Naive thymus-derived CD8-positive, alpha-beta T cell (primary cell): ENCODE measurements at places on chromosomes 2 and 18. TPM values are rescaled to one million over a fixed set of nuclear protein-coding genes. Genes with fewer than 3 reads are reported as not detected.

Gene ALKAL2
- polyA plus RNA-seq: 0.24 TPM

Gene RPRM
- not detected for polyA plus RNA-seq

Gene ZNF638
- polyA plus RNA-seq: 52.4 TPM

Gene CEBPZ
- polyA plus RNA-seq: 24.3 TPM

Gene CHRNG
- not detected for polyA plus RNA-seq

- DNase-seq: no peak
These were observed 124.2 kb downstream of the NFATC1 start for GRCh38 chr18:79519751-79520477.

Gene OBSL1
- not detected for polyA plus RNA-seq

Gene SAG
- not detected for polyA plus RNA-seq

DNA sequence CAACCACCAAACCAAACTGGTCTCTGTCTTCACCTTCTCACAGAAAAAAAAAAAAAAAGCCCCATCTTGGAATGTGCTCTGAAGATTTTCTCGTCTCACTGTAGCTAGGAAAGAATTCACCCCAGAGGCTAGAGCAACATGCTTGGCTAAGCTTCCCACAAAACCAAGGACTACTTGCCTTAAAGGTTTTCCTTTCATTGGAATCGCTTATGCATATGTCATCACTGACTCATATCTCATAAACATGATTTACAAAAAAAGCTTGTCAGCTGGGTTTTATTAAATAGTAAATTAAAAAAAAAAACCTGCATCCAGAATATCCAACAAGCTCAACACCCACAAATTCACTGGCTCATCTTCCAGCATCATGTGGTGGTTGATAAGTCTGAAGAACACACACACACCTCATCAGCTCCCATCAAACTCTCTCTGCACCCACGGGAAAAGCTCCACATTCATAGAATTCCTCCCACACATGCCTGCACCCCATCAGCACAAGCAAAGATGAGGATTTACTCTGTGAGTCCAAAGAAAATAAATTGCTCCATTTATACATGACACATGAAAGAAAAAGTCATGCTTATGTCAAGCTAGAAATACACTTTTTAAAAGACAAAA is 182.0 kb upstream of the TRIB2 start:
- no peak for DNase-seq

GRCh38 chr2:105610576-105611332 is 134.0 kb upstream of the NCK2 start:
- no peak for DNase-seq

- DNase-seq: no peak
These were observed 2.4 kb downstream of the ERBB4 start for GRCh38 chr2:212535996-212536816.

GRCh38 chr18:48989304-48990303 is 38.8 kb upstream of the SMAD7 start:
- DNase-seq: no peak

GRCh38 chr18:24995056-24995455 is 356.9 kb downstream of the ZNF521 start:
- DNase-seq: no peak

GRCh38 chr2:171541202-171541887 is 19.1 kb downstream of the CYBRD1 start:
- DNase-seq: no peak

- no peak for DNase-seq
These were observed 3.5 kb upstream of the KCNF1 start for GRCh38 chr2:10908195-10908594.

DNA sequence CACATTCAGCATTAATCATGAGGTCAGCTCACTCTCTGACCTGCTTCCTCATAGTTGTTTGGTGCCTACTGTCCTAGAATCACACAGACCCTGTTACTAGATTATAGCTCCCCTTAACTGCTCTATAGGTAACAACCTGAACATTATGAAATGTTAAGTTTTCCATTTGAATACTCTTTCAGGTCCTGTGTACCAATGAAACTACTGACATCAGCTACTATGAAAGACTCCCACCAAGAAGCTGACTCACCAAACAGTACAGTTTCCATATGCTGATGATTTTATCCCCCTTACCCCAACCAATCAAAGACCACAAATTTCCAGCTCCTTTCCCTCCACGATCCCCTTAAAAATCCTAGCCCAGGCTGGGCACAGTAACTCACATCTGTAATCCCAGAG is 56.3 kb downstream of the SRBD1 start:
- DNase-seq: no peak

DNA sequence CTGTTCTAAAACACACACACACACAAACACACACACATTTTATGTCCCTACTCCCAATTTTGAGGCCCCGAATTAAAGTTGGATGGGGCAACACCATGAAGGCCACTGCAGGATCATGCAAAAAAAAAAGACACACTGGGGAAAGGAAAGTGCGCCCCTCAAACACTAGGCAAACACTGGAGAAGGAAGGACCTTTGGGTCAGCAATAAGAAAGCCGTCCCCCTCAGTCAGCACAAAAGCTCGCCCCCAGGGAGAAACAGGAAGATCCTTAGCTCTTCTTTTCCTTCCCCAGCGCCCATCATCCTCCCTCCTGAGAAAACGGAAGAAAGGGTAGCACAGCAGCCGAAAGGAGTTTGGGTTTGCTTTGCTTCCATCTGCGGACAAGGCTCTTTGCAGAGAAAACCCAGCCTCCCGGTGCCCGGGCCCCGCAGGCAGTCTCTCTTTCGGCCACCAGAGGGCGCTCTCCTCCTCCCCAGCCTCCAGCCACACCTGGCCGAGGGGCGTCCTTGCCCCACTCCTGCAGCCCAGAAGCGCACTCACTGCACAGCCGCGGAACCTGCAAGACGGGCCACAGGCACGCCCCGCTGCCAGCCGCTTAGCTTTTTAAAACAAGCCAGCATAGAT is 248.5 kb downstream of the CDH20 start:
- DNase-seq: peak; percentile 29

Gene KLF11
- polyA plus RNA-seq: 1.3 TPM

Gene PSMA8
- 2.1 TPM for polyA plus RNA-seq

Gene FAM110C
- polyA plus RNA-seq: 0.13 TPM
